Skin of body (tissue), 3 donors: ENCODE measurements at places on chromosomes 4 and X. TPM values are rescaled to one million over a fixed set of nuclear protein-coding genes. Genes with fewer than 3 reads are reported as not detected.

The ACSL4 gene
- total RNA-seq: 34.9 TPM

The EDNRA gene
- 51.1 TPM for total RNA-seq

The SPINK2 gene
- total RNA-seq: not detected

DNA sequence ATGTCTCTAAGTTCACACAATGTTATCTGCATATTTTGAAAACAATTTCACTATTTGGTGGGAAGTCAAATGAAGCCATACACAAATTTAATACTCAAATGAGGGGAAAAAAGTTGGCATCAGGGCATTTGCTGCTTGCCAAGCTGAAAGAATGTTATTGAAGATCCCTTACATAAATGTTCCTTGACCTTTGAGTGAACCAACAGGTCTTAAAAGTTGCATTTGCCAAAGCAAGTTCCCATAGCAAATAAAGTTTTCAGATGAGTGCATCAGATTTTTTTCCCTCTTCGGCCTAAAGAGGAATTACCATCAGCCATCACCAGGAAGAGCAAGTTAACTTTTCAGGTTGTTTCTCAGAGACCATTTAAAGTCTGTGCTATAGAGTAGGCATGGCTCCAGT is 115.9 kb downstream of the COX18 start:
- no peak for DNase-seq

- DNase-seq: no peak
Measured at GRCh38 chr4:187910741-187911140, 84.8 kb upstream of the ZFP42 start.

DNA sequence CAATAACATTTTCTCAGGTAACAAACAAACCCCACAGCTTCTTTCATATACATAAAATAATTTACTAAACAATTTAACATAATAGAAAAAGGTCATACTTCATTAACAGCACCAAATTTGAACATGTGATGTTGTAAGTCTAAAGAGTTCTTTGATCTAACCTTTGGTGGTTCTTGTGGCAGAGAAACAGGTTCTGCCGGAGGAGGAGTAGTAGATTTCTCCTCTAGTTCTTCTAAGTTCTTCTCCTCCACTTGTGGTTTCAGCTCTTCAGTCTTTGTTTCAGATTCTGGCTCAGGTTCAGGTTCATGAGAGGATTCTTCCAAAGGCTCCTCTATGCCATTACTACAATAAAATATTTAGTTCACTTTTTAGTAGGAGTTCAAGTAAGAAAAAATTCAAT is 18.3 kb downstream of the G3BP2 start:
- no peak for DNase-seq

DNA sequence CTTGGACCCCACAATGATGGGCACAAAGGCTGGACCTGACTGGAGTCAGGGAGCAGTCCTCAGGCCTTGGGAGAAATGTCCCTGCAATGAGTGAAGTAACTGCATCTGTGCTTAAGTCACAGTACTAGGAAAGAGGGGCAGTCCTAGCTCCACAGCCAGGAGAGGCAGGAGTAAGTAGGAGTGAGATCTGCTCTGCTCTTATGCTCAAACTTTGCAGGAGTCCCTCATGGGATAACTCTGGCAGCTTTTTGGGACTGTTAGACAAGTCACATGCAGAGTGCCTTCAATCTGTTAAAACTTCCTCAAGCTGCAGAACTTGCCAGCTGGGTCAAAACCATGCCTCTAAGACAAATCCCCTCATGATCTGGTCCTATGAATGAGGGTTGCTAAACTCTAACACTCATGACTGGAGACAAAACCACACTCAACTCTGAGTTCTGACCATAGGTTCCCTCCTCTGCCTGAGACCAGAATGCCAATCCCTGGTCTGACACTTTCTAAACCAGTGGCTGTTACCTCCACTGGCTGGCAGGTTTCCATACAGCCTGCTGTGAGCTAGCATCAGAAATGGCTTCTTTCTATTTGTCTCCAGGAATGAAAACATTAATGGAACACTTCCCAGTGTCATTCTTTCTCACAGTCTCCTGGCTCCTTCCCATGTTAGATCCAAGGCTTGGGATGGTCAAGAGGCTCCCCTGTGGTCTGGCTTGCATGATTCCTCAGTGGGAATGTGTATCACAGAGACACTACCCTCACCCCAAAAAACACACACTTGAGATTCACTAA is 819.3 kb downstream of the PCDH7 start:
- DNase-seq: no peak

DNA sequence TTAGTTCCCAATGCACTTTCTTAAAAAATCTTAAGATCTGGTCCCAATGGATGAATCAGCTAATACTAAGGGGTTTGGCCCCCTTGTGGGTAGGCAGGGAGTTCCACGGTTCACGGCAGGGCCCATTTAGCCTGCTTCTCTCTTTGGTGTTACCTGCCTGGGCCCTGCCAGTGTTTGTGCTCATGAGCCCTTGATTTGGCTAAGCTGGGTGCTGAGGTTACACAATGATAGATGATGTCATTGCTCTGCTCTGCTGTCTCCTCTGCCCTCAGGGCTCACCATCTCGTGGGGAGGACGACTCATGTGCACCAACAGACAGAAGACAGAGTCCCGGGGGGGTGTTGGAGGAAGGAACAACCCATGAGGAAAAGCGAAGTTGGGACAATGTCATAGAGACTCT is 24.4 kb downstream of the RTL5 start:
- no peak for DNase-seq

GRCh38 chr4:141077611-141078225 is 55.6 kb downstream of the RNF150 start:
- no peak for DNase-seq
